ENCODE measurements at places on chromosomes 2 and 18.

GRCh38 chr2:134636714-134637113, 82.1 kb downstream of the TMEM163 start:
- DNase-seq, result no peak

- DNase-seq, result no peak
These were observed 135.0 kb downstream of the IKZF2 start for GRCh38 chr2:213016166-213016983.

- no peak for DNase-seq
These were observed 49.0 kb downstream of the FAM168B start for GRCh38 chr2:131044075-131044756.

DNA sequence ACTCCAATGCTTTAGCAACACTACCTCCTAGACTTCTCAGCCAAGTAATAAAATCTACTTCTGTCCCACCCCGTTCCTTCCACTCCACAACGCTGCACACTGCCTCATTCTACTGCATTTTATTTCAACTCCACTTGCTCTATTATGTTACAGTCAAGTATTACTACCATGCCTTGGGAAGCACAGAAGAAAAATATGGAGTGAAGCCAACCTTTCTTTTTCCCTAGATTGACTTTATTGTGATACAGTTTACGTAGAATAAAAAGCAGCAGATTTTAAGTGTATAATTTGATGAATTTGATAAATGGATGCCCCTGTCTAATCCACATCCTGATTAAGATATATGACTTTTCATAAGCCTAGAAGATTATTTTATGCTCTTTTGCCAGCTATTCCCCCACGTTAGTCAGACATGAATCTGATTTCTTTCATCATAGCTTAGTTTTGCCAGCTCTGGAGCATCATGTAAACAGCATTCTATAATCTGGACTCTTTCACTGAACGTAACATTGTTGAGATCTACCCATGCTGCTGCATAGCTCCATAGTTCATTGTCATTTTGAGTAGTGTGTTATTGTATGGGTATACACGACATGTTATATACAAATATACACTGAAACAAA, 676.8 kb upstream of the RAB6C start:
- no peak for DNase-seq

DNA sequence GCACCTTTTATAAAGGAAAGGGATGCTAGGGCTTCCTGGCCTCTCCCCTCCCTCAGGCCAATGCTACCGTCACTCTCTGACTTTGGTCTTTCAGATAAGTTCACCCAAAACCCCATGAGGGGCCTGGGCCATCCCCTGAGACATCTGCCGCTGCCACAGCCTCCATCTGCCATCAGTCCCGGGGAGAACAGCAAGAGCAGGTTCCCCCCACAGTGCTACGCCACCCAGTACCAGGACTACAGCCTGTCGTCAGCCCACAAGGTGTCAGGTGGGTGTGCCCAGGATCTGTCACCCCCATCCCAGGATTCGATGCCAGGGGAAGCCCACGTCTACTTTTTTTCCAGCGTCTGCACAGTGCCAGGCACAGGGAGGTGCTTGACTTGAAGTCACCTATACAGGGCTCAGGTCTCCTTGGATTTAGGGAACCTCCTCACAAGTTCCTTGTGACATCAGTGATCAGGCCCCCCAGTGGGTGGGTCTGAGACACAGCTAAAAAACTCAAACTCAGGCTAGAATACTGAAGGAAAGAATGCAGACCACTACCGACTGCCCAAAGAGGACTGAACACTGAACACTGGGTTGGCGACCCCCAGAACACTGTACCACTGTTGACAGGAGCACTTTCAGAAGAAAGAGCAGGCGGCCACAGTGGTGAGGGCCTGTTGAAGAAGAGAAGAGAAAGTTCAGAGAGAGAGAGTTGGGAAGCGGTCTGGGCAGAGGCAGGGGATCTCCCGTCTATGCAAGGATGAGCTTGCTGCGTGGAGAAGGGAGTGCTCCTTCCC, 85.3 kb downstream of the EPAS1 start:
- DNase-seq, result no peak

GRCh38 chr2:117977696-117978095, 36.2 kb downstream of the CCDC93 start:
- no peak for DNase-seq

DNA sequence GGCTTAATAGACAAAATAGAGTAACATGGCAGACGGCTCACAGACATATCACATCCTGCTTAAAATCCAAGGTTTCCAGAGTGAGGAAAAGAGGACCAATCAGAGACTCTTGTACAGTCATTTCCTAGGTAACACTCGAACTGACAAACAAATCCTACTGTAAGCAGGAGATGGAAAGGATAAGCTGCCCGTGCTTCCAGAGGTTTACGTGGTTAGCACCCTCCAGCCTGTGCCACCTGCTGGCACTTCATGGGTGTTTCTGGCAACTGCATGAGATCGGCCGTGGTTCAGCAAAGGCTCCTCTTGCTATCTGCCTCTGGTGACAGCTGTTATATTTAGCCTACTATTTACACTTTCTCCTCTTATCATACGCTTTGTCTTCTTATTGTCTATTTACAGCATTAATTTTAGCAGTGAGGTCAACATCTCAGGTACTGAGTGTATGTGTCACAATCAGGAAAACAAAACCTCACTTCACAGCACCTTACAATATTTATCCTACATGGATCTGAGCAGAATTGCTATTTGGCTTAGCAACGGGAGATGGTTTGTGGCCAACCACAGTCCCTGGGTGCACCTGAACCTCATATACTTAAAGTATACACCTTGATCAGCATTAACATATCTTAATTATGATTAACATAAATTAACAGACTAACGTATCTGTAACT, 226.9 kb downstream of the TMEM163 start:
- DNase-seq, result no peak

GRCh38 chr18:71798986-71799673, 745.0 kb downstream of the CBLN2 start:
- DNase-seq, result no peak

DNA sequence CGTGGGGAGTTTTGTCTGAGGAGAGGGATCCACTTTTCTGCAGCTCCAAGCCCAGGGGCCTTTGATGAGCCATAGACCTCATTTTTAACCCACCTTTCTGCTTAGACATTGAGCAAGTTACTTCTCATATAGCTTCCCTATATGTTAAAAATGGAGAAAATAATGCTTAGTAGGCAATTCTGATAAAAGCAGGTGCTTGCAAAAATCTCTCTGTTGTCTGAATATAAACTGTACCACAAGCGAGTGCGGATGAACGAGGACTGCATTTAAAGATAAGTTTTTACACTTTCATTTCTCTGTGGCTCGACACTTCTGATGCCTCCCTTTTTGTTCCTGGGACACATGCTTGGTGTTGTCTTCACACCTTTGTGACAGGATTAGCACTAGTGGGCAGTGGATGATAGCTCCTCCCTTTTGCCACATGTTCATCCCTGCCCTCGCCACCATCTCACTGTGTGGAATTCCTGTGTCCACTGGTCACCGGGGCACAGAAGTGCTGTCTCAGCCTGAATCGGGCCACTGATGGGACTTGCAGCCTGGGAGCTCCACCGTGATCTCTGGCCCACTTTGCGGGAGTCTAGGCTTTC, 1.6 kb downstream of the TYMS start:
- DNase-seq, result no peak
